Activated CD8-positive, alpha-beta memory T cell treated with anti-CD3 and anti-CD28 coated beads for 1 hour (primary cell): ENCODE measurements at places on chromosomes 1 and 21.

GRCh38 chr1:28126783-28127490, 38.5 kb upstream of the EYA3 start:
- no peak for DNase-seq

- DNase-seq: no peak
These were observed 13.0 kb upstream of the GUCA2A start for GRCh38 chr1:42177541-42177981.

- no peak for DNase-seq
These were observed 106.7 kb downstream of the DPYD start for GRCh38 chr1:97814121-97814520.

- DNase-seq: no peak
These were observed 31.7 kb downstream of the TRIM11 start for GRCh38 chr1:228374711-228375577.

- DNase-seq: no peak
These were observed 136.9 kb upstream of the BMP8A start for GRCh38 chr1:39354572-39354971.

- DNase-seq: no peak
These were observed 1.6 kb downstream of the LCE2A start for GRCh38 chr1:152699746-152700145.

DNA sequence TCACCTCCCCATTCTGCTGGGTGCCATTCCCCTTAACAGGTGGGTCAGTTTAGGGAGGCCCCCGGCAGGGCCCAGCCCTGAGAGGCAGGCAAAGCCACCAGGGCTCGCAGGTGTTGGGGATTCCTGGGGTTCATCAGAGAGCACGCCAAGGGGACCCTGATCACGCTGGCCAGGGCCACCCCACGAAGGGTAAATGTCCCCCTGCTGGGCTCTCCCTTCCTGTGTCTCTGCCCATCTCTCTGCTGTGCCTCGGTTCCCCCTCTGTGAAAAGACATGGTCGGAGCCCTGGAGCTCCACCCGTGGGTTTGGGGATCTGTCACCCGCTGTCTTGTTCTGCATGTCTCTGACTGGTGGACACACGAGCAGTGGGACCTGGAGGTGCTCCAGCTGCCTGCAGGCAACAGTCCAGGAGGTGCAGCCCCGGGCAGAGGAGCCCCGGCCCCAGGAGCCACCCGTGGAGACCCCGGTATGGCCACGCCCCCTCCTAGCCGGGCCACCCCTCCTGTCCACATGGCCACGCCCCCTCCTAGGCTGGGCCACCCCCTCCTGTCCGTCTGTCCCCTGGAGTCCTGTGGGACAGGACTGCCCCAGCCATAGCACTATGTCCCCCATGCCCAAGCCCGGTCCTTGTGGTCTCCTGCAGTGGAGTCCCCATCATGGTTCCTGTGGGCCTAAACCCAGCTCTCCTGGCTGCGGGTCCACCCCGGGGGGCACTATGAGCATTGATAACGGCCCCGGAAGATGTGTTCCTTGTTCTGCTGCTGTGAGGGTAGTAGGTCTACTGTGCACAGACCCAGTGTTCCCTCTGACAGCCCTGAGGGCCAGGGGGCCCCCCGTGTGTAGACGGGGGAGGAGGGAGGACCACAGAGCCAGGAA, 6.5 kb downstream of the AIRE start:
- DNase-seq: no peak

GRCh38 chr1:57137980-57138379, 172.2 kb upstream of the C8B start:
- DNase-seq: no peak

- no peak for DNase-seq
These were observed 16.2 kb downstream of the CDK18 start for GRCh38 chr1:205520709-205521108.

GRCh38 chr1:211703812-211704537, 28.6 kb upstream of the NEK2 start:
- DNase-seq: no peak

DNA sequence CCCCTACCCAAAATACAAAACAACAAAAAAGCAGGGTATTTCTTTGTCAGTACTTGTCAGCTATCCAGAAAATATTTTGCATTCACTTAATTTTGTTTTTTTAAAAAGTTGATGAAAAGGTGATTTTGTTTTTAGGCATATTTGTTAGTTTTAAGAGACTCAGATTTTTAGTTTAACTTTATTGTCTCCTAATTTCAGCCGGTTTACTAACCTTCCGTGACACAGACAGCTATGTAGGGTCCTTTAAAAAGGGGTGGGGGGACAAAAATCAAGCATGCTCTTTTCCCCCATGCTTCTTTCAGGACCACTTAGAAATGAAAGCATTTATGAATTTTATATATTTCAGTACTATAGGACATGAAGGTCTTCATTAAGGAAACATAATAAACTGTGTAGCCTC, 1.6 kb downstream of the PBX1 start:
- no peak for DNase-seq

- no peak for DNase-seq
These were observed 31.9 kb downstream of the PRDM15 start for GRCh38 chr21:41847066-41847804.

GRCh38 chr1:236913371-236914037, 90.7 kb downstream of the MT1HL1 start:
- DNase-seq: no peak

GRCh38 chr1:13888351-13888986, 188.5 kb downstream of the PRDM2 start:
- DNase-seq: no peak

- DNase-seq: no peak
These were observed 199.4 kb upstream of the CAMK1G start for GRCh38 chr1:209383907-209384709.

GRCh38 chr1:6612641-6613360, 730 bp upstream of the PHF13 start:
- DNase-seq: no peak

DNA sequence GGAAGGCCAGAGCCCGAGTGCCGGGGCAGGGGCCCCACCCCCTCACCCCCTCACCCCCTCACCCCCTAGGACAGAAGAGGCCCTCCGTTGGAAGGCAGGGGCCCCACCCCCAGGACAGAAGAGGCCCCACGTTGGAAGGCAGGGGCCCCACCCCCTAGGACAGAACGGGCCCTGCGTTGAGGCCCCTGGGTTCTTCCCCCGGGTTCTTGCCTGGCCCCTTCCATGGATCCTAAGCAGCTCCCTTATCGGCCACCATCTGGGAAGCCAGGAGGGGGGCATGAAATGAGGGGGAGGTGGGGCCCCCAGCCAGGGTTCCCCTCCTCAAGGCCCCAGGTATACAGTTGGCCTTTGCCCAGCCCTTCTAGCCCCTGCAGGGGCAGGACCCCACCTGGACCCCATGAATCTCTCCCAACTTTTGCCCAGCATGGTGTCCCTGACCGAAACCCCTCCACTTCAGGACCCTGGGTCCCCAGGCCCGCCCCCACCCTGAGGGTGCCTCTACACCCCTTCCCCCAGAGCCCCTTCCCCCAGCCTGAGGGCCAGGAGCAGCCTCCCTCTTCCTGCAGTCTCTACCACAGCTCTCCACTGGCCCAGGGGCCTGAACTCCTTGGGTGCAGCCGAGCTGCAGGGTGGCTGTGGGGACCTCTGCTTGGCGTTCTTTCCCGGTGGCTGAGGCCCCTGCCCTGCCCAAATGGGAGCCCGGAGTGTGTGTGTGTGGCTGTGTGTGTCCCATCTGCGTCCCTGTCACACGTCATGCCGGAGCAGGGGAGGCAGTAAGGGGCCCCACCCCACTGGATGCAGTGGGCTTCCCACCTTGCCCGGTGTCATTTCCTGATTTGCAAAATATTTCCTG, 4.3 kb upstream of the VWA1 start:
- DNase-seq: no peak

GRCh38 chr21:20023193-20023592, 975.0 kb upstream of the NCAM2 start:
- DNase-seq: no peak

DNA sequence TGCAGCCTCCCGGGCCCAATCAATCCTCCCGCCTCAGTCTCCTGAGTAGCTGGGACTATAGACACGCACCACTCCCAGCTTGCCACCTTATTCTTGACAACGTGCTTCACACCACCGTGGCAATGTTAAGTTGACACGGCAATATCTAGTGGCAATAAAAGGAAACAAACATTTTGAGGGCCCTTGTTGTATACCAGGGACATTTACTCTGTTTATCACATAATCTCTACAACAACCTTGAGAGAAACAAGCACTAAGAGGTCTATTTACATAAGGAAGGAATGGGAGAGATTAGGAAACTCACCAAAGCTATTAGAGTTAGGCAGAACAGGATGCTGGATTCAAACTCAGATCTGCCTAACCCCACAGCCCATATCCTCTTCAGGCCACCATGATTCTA, 3.1 kb downstream of the KLHDC8A start:
- no peak for DNase-seq

- DNase-seq: no peak
These were observed 3.3 kb upstream of the PIGK start for GRCh38 chr1:77222496-77222895.

GRCh38 chr1:59699227-59699847, 115.4 kb upstream of the HOOK1 start:
- peak; percentile 1 for DNase-seq

DNA sequence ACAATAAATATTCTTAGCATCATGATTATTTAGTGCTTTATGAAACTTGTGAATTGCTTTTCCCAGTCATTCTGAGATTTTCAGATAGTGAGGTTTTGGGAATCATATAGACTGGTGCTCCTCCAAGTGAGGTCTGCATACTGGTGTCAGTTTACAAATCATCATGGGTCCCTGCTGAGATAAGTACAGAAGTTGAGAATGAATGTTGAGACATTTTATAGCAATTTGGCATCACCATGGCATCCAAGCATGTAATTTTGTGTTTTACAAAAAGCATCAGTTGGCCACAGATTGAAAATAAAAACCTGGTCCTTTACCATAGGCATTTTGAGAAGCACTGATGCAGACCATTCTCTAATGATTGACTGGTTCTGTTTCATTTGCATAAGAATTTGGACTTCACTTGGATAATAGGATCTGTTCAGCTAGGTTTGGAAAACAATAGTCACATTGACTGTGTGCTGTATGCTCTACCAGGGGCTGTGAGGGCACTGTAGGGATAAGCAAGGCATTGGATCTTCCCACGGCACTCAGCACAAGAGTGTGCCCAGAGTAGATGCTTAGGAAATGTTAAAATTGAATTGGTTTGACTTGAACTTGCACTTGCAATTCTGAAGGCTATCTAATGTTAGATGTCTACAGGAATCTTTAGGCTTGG, 79.0 kb upstream of the JUN start:
- DNase-seq: no peak

- no peak for DNase-seq
These were observed 1.5 kb upstream of the CNN3 start for GRCh38 chr1:94928293-94928939.

- no peak for DNase-seq
These were observed 22.8 kb upstream of the ATP5PO start for GRCh38 chr21:33938381-33938780.

DNA sequence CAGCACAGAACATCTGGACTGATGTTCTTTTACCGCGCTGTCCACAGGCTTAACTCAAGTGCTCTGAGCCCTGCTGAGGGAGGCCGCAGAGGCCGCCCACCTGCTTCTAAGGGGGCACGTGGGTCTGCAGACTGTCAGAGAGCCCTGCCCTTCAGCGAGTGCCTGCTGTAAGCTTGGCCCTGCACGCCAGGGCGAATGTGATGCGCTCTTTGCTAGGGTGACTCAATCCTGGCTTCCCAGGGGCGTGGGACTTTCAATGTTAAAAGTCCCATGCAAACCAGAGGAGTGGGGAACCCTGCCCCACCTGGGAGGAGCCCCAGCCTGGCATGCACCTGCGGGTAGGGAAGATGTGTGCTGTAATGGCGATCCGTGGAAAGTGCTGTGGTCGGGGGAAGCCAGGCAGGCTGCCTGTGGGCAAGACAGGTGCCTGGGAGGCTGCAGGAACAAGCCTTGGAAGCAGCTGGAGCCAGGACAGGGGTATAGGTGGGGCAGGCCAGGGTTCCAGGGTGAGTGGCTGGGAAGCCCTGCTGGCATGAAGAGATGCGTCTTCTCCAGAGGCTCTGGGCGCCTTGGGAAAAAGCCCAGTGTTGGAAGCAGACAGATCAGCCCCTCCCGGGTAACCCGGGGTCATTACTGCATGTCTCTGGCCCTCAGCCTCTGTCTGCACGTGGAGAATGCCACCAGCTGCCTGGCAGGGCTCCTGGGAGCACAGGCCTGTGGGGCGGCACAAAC, 594 bp upstream of the PANK4 start:
- DNase-seq: no peak

- no peak for DNase-seq
These were observed 176.9 kb upstream of the CAMK1G start for GRCh38 chr1:209406595-209406994.

DNA sequence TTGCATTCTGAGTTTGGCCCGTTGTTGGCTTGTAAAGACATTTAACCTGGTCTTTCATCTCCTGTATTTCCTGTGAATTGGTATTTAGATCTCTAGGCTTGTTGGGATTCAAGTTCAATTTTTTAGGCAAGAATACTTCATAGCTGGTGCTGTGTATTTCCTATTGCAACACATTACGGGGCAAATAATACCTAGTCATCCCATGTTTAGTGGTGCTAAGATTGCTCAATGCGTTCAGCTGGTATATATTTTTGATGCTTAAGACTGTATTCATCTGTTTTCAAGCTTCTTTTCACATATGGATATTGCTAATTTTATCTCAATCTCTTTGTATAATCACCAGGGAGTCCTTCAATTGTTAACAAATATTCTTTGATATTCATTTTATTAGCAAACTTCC, 87.5 kb upstream of the ZBTB18 start:
- no peak for DNase-seq

- DNase-seq: no peak
These were observed 170.4 kb upstream of the ZC3H12A start for GRCh38 chr1:37303884-37304574.

GRCh38 chr21:45897191-45898027, 84.2 kb upstream of the COL6A1 start:
- no peak for DNase-seq

- DNase-seq: no peak
These were observed 31.9 kb upstream of the POFUT2 start for GRCh38 chr21:45319461-45320211.

- no peak for DNase-seq
These were observed 26.4 kb downstream of the TEX35 start for GRCh38 chr1:178539291-178539690.

GRCh38 chr1:156246781-156247459, 936 bp downstream of the PAQR6 start:
- DNase-seq: no peak

DNA sequence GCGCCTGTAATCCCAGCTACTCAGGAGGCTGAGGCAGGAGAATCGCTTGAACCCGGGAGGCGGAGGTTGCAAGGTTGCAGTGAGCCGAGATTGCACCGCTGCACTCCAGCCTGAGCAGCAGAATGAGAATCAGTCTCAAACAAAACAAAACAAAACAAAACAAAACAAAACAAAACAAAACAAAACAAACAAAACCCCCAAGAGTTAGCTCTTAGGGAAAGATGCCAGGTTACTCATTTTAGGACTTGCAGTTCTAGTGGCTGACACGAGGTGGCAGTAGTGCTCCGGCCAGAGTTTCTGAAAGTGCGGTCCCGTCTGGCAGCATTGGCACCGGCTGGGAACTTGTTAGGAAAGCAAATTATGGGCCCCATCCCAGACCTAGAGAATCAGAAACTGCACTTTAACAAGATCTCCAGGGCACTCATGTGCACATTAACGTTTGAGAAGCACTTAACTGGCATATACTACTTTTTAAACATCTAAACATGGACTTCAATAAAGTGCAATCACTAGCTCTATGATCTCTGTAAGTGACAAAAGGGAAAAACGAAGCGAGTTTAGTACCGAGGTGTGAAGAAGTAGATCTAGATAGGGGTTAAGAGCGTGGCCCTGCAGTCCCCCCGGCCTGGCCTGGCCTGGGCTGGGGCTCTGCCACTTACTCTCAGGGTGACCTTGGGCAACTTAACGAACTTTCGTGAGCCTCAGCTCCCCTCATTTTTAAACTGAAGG, 41.9 kb upstream of the TNFRSF1B start:
- DNase-seq: peak; percentile 64
